ENCODE measurements at places on chromosomes 7 and 10.

DNA sequence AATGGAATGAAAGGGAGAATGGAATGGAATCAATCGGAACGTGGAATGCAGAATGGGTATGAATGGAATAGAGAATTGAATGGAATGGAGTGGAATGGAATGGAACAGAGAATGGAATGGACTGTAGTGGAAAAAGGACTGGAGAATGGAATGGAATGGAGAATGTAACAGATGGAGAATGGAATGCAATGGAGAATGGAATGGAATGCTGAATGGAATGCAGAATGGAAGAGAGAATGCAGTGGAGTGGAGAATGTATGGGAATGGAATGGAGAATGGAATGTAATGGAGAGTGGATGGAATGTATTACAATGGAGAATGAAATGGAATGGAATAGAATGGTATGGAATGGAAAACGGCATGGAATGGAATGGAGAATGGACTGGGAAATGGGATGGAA, 96.9 kb downstream of the NSUN6 start:
- DNase-seq = peak; percentile 7

DNA sequence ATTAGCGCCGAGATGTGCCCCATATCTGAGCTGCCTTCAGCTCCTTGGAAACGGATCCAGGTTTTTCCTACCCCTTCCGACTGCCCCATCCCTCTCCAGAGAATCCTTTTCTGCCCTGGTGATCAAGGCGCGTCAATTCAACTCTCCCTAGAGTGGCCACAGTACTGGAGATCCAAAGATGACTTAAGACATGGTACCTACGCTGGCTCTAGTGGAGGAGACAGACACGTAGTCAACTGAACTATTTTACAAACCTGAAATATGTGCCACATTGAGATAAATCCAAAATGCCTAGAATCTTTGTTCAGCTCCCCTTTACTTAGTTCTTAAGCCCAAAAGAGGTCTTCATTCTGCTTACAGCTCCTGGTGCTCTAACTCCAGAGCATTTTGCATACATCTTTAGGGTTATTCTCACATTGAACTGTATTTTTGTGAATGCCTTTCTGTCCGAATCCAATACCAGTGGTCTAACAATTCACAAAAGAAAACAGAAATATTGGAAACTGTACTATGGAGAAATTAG, 444 bp upstream of the TNPO3 start:
- DNase-seq = no peak

- DNase-seq = no peak
Observed at GRCh38 chr10:70726909-70727495, 54.7 kb downstream of the ADAMTS14 start.

- DNase-seq = peak; percentile 57
Observed at GRCh38 chr10:91420868-91421267, 10.7 kb downstream of the HECTD2 start.

GRCh38 chr10:103543617-103544525, 50.4 kb downstream of the NEURL1 start:
- DNase-seq = no peak

DNA sequence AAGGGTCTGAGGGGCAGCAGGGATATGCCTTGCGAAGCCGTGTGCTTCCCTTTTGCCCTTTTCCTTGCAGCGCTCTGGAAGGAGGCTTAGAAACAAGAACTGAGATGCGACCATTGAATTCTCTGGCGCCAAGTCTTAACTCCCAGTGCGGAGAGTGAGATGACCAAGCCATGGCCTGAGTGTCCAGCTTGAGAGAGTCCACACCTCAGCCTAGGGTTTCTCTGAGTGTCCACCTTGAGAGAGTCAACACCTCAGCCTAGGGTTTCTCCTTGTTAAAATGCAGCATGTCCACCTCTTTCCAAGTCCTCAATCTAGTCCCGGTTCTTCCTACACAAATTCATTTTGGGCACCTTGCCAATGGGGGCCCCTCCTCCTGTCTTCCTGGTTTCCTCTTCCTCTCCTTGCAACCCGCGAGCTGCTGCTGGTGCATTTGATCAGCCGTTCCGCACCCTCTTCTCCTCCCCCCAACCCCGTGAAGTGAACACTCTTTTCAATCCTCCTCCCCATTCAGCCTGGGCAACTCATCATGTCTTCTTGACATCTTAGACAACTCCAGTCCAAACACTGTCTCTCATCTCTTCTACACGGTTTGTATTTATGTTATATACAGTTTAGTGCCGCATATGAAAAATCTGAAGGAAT, 178.2 kb upstream of the PITRM1 start:
- DNase-seq = no peak

DNA sequence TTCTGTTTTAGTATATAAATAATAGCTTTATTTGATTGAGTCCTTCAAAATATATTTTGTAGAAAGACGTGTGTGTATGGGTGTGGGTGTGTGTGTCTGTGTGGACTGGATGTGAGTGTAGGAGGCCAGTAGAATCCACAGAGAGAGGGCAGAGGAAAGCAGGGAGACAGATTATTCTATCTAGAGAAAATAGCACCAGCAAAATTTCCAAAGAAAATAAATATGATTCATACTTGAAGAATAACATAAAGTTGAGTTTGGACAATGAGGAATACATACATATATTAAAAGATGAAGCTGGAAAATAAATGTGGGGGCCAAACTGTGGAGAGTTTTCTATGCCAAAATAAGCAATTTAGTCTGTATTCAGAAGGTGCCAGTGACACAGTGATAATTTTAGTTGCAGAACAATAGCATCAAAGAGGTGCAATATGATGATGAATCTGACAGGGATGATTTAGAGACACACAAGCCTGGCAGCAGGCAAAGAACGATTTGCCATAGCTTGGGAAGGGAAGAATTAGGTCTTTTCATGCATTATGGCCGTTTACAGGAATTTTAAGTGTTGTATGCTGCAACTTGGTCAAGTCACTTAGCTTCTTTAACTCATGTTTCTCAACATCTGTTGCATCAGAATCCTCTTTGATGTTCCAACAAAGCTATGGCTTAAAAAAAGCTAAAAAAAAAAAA, 121.3 kb downstream of the SEMA3A start:
- DNase-seq = no peak

GRCh38 chr7:66696774-66697191, 43.8 kb upstream of the RABGEF1 start:
- no peak for DNase-seq
